ENCODE measurements at places on chromosomes 1 and 21. TPM values are rescaled to one million over a fixed set of nuclear protein-coding genes. Genes with fewer than 3 reads are reported as not detected.

DNA sequence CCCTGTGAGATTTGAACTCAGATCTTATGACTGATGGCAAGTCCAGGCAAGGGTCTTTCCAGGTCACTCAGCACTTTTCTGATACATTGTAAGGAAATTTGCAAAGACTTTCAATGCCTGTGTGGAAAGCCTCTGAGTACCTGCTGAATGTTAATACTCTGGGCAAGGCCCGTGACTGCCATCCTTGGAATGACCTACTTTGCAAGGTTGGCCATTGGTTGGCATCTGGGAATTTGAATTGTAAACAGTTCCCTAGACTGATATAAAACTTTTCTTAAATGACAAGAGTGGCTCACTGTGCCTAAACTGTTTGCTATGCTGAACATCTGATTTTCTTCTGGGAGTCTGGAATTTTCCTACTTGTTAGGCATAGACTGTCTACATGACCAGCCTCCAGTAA, 57.1 kb downstream of the CD2 start:
- no peak for DNase-seq

- no peak for DNase-seq
Measured at GRCh38 chr1:65626003-65626402, 166.7 kb upstream of the PDE4B start.

TMPRSS15 gene
- not detected for total RNA-seq

SERINC2 gene
- 1.2 TPM for total RNA-seq

GRCh38 chr21:31727181-31727580, 4.7 kb downstream of the SCAF4 start:
- DNase-seq = no peak
